ENCODE measurements at places on chromosomes 13 and 19.

DNA sequence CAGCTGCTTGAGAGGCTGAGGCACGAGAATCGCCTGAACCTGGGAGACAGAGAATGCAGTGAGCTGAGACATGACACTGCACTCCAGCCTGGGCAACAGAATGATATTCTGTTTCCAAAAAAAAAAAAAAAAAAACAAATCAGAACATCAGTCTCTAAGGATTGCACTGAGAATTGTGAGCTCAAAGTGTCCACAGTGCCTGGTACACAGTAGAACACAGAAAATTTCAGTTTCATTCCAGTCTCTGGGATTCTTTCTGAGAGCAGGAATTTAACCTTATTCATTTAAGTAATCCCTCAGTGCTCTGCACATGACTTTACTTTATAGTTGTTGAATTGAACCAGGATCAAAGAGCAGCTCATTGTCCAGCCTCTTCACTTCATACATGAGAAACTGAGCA, 25.9 kb upstream of the GATAD2A start:
- no peak for DNase-seq

- peak; percentile 77 for DNase-seq
Measured at GRCh38 chr19:58150328-58150921, at the start of gene ZNF329. Gene ZNF329, minus strand, starts transcription at chr19:58150789. Its CDS starts 21,286 bp downstream, at chr19:58129503.

- DNase-seq = no peak
Measured at GRCh38 chr13:111286162-111286561, 34.3 kb upstream of the TEX29 start.

DNA sequence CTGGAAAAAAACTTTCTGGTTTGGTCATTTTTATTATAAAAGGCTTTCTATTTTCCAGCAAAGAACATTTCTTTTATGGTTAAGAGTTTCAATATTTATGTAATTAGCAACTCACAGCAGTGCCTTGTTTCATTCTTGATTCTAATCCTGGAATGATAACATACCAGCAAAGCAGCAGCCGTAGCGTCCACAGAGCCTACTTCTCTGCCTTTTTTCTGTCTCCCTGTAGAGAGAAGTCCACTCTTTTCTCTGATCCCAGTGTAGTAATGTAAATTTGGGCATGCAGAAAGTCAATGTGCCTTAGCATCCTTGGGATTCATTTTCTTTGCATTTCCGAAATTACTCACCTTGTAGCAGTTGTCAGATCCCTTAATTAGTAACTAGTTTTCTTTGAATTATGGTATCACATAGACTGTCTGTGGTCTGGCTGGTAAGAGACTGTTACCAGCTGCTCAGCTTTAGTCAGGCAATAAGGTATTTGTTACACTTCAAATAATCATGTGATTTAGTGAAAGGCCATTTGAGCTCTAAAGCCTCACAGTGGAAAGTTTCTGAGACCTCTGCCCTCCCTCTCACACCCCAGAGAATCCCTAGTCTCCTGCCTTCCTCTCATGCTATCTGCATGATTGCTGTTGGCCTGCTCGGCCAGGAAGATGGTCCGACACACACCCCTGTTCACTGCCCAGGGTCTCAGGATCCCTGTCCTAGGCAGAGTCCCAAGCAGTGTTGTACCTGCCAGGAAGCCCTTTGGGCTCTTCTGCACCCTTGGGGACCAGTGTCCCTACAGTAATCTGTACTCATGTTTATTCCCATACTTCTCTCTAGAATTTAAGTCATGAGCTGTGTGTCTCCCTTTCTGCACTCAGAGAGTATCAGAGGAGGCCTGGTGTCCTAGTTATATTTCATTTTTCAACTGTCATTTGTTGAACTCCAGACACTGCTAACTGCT, 86.3 kb downstream of the LRCH1 start:
- DNase-seq = no peak

GRCh38 chr13:66835040-66835628, 395.0 kb downstream of the PCDH9 start:
- DNase-seq = no peak

- DNase-seq = no peak
Measured at GRCh38 chr19:9934132-9934950, 2.0 kb downstream of the OLFM2 start.

GRCh38 chr19:36417752-36418286, 625 bp downstream of the ZFP82 start:
- no peak for DNase-seq

- no peak for DNase-seq
Measured at GRCh38 chr13:93771227-93771626, 544.6 kb downstream of the GPC6 start.

DNA sequence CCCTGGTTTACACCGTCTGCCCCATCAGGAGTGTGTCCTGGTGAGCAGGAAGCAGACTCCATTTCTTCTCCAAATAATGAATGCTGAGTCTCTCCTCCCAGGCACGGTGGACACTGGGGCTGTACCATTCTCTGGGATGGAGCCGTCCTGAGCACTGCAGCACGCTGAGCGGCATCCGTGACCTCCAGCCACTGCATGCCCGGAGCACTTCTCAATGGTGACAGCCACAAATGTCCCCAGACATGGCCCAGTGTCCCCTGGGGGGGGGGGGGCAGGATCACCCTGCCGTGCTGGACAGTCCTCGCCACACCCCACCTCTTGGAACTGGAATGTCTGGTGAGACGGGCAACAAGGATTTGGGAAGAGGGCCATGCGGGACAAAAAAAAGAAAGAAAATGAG, 37.4 kb downstream of the GNG7 start:
- no peak for DNase-seq

DNA sequence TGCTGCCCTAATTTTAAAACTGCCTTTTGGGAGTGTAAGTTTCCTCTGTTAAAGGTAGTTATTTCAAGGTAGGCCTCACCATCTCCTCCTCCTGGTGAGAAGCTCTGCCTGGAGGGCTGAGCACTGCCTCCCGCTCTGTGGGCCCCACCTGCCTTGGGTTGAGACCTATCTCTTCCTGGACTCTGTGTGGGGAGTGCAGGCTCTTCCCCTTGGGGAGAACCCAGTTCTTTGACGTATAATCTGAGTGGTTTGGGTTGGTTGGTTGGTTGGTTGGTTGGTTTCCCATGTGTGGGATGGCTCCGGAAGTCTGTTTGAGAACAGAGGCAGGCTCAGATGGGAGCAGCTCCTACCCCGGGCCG, 39.1 kb downstream of the ACTN4 start:
- DNase-seq = no peak

GRCh38 chr13:98957731-98958442, 20.0 kb downstream of the DOCK9 start:
- DNase-seq = no peak

DNA sequence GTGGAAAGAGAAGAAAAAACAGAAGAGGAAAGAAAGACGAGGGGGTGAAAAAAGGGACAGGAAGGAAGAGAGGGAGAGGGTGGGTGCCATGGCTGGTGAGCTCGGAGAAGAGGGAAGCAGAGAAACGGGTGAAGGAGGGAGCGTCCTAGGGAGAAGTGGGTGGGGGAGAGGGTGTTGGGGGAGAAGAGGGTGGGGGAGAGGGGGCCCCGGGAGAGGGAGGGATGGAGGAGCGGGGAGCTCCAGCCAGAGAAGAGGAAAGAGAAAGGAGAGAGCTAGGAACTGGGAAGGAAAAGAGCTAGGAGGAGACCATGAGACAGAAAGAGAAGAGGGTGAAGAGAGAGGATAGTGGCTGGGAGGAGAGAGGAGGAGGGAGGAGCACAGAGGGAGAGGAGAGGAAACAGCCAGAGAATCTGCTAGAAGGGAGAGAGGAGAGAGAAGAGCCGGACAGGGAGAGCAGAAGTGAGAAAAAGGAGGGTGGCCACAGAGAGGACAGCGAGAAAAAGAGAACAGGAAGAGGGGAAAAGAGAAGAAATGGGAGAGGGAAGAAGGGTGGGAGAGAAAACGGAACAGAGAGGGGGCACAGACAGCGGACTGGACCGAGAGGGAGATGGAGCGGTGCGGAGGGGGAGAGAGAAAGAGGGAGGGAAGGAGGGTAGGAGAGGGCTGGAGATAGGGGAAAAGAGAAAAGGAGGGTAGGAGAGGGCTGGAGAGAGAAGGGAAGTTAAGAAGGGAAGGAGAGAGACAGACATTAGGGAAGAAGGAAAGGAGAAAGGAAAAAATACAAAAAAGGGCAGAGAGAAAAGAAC, 11.9 kb upstream of the GARIN5A start:
- no peak for DNase-seq

GRCh38 chr13:86584301-86584700, 785.1 kb upstream of the SLITRK6 start:
- DNase-seq = no peak

DNA sequence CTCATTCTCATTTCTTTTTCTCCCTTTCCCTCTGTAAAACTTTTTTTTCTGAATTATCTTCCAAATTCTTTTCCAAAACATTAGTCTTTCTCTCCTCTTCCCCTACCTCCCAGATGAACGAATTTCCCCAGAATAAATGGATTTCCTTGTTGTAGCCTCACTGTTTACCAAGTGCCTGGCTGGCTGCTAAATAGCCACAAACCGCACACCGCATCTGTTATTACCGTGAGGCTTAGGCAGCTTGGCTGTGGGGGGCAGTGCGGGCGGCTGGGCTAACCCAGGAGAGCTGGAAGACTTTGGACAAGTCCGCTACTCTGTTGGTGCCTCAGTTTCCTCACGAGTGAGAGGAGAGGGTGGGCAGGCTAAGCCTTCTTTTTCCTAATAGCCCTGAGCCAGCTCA, 10.7 kb downstream of the IL17D start:
- no peak for DNase-seq
